Stimulated activated CD8-positive, alpha-beta memory T cell treated with anti-CD3 and anti-CD28 coated beads, Interleukin-4, amount 100 ng/mL, for 48 hours (primary cell): ENCODE measurements at places on chromosomes 13 and 19.

- no peak for DNase-seq
Observed at GRCh38 chr13:22074403-22074802, 403.5 kb downstream of the FGF9 start.

DNA sequence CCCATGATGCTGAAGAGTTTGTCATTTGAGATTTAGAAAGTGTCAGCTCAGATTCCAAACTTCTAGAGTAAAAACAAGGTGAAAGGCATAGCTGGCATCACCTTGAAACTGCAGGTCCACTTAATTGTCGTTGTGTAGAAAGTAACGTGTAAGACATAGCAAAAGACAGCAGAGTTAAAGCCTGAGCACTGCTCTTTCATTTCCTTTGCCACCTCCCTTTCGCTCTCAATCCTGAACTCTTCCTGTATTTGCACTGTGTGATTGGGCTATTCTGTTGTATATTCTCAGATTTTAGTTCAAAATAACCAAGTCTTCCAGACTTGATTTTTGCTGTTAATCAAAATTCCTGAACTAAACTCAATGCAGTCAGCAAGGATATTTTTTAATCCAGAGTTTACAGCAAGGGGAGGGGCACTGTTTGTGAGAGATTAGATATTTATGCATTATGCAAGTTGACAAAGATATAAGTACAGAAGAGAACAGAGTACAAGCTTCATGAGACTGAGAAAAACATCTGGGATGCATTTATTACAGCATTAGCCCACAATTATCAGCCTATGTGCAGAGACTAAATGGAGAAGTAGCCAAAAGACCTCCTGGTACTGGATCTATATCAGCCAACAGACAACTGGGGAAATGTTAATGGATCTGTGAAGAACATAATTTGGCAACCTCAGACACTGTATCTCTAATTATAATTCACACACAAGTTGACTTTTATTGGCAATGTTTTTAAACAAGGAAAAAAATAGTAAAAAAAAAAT lies 328.6 kb downstream of the SUCLA2 start:
- DNase-seq, result no peak

GRCh38 chr13:51397262-51397941 lies 55.4 kb downstream of the INTS6 start:
- no peak for DNase-seq

DNA sequence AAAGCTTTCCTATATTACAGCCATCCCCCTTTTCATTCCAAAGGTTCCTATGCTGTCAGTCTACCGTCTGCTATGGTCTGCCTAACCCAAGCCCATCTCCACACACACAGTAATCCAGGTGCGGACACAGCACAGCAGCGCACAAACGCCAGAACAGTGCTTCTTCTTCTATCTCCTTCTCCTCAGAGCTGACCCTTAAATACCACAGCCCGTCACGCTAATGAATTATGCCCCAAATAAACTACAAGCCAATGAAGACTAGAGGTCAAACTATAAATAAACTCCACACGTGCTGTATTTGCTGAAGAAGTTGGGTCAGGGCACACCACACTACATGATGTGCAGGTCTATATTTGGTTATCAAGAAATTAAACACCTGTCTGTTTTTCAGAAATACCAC lies 71.8 kb downstream of the TBC1D4 start:
- DNase-seq, result no peak

DNA sequence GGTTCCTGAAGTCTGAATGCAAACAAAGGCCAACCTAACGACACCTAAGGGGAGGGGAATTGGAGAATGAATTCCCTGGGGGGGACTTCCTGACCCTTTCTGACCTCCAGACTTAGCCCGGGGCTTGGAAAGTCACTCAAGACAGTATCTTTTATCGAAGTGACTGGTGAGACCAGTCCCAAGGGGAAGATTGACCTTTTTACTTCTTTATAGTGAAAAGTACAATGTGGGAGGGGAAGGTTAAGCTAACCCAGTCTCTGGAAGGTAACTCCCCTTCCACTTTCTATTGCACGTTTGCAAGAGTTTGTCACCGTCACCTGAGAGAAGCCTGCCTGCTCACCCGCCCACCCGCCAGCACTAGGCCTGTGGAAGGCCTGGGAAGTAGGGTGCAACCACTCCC lies 111.9 kb downstream of the EFNB2 start:
- DNase-seq, result no peak

GRCh38 chr13:48214519-48215121 lies 18.4 kb upstream of the ITM2B start:
- peak; percentile 44 for DNase-seq

GRCh38 chr19:1073063-1073955 lies 6.3 kb downstream of the ARHGAP45 start:
- peak; percentile 31 for DNase-seq

DNA sequence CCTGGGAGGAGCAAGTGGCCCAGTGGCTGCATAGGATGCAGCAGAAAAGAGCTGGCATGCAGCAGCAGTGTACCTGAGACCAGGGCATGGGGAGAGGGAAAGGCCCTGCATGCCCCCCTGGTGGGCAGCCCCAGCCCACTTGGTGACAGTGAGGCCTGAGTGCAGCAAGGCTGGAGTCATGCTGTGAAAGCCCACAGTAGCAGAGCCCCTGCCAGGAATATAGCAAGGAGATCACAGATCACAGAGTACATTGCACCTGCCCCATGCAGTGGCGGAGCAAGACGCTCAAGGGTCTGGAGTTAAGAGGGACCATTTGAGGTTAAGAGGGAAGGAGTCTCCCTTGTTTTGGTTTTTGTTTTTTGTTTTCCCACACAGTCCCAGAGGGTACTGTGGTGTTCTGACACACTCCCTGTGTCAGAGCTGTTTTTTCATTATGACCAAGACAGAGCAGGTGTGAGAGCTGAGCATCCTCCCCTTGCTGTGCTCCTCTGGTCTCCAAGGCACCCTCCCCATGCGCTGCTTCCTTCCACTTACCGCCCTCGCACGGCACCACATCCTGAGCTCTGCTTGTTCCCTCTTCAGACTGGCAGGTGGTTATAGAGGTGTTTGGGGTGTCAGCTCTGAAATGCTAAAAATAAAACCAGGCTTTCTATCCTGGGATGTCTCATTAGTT lies 85.0 kb upstream of the UBL3 start:
- peak; percentile 80 for DNase-seq

GRCh38 chr13:45331123-45331619 lies 9.8 kb downstream of the TPT1 start:
- no peak for DNase-seq

DNA sequence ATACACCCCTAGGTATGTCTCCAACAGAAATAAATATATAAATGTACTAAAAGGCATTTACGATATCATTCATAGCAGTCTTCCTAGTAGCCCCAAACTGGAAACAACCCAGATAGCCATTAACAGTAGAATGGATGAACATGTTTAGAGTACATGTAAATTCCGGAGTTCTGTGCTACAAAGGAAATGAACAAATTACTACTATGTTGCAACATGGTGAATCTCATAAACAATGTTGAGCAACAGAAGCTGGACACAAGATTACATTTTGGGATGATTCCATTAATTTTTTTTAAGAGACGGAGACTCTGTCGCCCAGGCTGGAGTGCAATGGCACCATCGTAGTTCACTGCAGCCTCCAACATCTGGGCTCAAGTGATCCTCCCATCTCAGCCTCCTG lies 5.9 kb upstream of the SLC7A10 start:
- no peak for DNase-seq

- DNase-seq, result no peak
Observed at GRCh38 chr13:114230117-114230516, 4.6 kb upstream of the CDC16 start.

DNA sequence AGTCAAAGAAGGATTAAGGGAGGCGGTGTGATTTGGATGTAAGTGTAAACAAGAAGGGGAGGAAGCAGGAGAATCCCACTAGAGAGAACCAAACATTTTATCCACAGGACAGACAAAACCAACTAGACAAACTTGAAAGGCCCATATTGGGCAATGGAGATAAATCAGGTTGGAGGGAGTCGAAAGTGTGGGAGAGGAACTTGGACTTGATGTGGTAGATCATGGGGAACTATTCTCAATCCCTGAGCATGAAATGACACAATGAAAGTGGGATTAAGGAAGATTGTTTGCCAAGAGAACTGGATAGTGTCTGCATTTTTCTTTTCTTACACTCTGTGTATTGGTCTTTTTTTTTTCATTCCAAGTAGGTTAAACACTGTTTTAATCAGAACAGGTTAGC lies 17.9 kb downstream of the GPR183 start:
- no peak for DNase-seq

DNA sequence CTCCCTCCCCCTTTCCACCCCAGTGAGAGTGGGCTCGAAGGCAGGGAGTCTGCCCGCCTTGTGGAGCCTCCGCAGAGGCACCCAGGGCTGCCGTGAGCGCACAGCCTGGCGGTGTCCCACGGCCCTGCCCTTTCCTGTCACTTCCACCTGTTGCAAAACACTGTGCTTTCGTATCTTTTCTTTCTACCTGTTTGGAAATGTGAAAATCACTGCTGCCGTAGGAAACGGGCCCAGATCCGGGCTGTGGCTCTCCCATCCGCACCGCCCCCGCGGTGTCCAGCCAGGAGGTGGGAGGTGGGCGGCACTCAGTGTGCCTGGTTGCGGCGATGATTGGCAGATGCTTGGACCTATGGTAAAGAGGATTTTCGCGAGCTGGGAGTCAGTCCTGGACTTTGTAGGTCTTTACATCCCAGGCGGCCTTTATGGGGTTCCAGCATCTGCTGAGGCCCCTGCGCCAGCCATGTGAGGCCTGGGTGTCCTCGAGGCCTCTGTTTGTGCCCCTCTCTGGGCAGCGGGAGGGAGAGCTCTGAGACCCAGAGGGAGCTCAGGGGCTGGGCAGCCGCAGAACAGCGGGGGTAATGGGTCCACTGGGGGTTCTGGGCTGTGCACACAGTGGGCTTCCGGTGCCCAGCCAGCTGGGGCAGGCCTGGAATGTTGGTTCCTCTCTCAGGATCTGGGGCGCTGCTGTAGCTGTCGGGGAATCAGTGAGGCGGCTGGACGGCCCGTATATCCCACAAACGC lies 6.1 kb downstream of the STK11 start:
- DNase-seq, result no peak

GRCh38 chr19:4849019-4849418 lies 17.5 kb upstream of the TICAM1 start:
- DNase-seq, result no peak

GRCh38 chr19:34120846-34121639 lies 51.3 kb upstream of the LSM14A start:
- DNase-seq, result peak; percentile 71

- no peak for DNase-seq
Observed at GRCh38 chr13:39682310-39682709, 26.8 kb downstream of the COG6 start.

DNA sequence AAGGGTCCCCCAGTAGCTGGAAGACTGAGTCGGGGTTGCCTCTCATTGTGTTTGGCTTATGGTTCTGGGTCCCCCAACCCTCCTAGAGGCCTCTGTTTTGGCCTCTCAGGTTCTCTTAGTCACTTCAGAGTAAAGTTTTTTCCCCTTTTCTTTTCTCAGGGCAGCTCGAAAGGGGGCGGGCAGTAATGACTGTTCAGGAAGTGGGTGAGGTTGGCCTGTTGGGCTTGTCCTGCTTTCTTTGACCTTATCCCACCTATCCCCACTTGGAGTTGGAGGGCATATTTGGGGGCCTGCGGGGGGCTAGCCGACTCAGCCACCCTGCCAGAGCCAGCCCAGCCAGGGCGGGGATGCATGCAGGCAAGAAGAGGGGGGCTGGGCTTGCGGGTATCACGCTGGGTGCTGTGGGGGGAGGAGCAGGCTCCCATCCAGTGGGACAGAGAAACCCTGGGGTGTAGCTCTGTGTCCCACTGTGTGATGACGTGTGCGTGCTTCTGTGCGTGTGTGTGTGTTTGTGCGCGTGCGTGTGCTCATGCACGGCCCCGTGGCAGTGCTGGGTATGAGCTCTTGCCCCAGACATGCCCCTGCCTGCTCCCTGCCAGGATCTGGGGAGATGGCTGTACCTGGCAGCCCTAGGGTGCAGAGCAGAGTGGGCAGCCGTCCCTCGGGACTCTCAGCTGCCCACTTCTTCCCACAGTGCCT lies 1.4 kb downstream of the CIC start:
- DNase-seq, result peak; percentile 76

- DNase-seq, result no peak
Observed at GRCh38 chr19:54659300-54659699, 3.5 kb upstream of the LILRB4 start.

DNA sequence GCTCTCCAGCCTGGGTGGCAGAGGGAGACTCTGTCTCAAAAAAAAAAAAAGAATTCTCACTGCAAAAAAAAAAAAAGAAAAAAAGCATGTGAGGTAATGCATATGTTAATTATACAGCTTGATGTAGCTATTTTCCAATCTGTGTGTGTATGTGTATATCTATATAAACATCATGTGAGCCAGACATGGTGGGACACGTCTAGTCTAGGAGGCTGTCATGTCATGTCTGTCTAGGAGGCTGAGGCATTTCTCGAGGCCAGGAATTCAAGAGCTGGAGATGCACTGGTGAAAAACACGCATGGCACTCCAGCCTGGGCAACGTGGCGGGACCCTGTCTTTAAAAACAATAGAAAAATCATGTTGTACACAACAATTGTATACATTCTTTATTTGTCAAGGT lies 6.9 kb upstream of the SBK3 start:
- no peak for DNase-seq

- DNase-seq, result no peak
Observed at GRCh38 chr13:104809483-104809882, 1726.0 kb downstream of the EFNB2 start.

DNA sequence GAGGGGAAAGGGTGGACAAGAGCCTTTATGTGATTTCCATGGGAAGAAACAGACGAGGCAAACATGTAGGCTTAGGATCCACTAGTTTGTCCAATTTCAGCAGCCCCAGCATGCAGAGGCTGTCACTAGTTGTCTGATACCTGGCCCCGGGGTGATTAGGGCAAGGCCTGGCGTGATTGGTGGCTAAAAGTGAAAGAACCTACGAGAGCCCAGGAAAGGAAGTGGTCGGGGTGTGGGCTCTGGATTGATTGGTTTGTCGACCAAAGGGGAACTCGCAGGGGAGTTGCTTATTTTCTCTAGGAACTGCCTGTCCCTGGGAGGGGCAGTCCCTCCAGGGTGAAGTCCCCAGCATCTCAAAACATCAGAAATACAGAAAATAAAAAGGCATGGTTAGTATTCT lies 64.2 kb upstream of the UQCRFS1 start:
- peak; percentile 56 for DNase-seq

DNA sequence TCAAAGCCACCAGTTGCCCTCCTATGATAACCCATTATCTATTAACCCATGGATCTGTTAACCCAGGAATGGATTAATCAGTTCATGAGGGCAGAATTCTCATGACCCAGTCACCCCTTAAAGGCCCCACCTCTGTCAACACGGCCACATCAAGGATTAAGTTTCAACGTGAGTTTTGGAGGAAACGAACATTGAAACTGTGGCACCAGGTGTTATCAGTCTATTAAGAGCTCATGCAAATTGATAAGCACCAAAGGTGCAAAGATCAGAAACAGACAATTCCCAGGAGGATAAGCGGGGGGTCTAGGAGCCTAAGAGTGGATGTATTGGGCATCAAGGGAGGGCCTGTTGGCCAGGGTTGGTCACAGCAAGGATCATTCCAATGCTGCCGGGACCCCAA lies 19.9 kb upstream of the ELAVL1 start:
- no peak for DNase-seq

- DNase-seq, result no peak
Observed at GRCh38 chr13:109687559-109688448, 98.6 kb downstream of the IRS2 start.
